Breast epithelium (tissue), 4 donors: ENCODE measurements at places on chromosomes 13 and 19. TPM values are rescaled to one million over a fixed set of nuclear protein-coding genes. Genes with fewer than 3 reads are reported as not detected.

MEDAG gene
- total RNA-seq: 76.2 TPM

GRCh38 chr19:44575116-44575700 is 38.2 kb upstream of the IGSF23 start:
- no peak for DNase-seq

- no peak for DNase-seq
Measured at GRCh38 chr19:29724102-29724641, 9.1 kb upstream of the C19orf12 start.

SUGT1 gene
- 29.1 TPM for total RNA-seq

- DNase-seq: no peak
Measured at GRCh38 chr19:13610039-13610691, 103.9 kb upstream of the CACNA1A start.

GRCh38 chr19:1860821-1861598 is 2.4 kb downstream of the KLF16 start:
- no peak for DNase-seq

DNA sequence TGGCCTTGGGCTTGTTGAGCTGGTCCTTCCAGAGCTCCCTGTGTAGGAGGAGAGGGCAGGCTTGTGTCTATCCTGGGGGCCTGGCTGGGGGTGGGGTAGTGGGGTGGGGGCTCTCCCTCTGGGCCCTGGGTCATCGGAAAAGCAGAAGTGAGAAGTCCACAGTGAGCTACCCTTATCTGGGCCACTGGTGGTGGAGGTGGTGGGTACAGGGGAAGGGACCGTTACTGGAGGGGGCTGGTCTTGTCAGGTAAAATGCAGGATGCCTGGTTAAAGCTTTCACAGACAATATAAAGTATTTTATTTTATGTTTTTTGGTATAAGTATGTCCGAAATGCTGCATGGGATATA is 342 bp upstream of the SIGLEC10 start:
- DNase-seq: no peak

GRCh38 chr19:53507523-53508442 is 30.2 kb upstream of the ZNF331 start:
- DNase-seq: no peak
